ENCODE measurements at places on chromosomes 4 and X.

DNA sequence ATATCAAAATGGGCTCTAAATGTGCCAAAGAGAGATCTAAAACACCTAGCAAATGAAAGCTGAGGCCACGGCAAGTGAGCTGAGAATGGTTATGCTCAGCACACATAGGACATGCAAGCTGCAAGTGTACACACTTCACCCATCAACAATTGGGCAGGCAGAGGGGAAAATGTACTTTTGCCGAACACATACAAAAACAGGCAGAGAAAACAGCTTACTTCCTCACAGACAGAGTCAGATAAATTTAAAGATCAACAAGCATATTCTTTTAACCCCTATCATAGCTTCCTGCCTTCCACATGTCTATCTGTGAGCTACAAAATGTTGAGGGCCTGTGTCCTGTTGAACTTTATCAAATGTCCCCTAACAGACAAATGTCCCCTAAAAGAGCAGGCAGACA lies 60.3 kb downstream of the SH3KBP1 start:
- no peak for DNase-seq

DNA sequence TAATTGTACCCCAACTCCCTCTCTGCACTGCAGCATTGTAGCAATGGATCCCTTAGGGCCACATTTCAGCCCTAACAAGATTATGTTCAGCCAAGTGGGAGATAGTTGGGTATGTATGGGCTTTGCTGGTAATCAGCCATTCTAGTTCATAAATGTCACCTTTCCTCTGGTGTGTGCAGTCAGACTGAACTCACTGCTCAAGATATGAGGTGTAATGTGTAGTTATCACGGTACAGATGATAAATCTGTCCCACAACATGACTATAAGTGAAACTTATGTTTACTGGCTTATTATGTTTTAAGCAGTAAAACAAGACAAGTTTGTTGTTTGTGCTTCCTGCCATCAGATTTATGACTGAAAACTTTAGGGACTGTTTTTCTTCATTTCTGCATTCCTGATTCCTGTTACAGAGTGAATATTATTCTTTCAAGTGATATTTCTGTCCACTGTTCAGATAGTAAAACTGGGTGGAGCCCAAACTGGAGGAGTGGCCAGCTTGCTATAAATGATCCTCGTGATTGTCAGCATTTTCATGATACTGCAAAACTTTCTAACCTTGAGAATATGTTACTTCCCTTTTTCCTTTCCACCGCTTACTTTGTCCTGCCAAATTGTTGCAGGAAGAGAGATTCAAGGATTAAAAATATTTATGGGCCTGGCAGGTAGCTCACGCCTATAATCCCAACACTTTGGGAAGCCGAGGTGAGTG lies 44.9 kb downstream of the ANAPC4 start:
- peak; percentile 39 for DNase-seq

DNA sequence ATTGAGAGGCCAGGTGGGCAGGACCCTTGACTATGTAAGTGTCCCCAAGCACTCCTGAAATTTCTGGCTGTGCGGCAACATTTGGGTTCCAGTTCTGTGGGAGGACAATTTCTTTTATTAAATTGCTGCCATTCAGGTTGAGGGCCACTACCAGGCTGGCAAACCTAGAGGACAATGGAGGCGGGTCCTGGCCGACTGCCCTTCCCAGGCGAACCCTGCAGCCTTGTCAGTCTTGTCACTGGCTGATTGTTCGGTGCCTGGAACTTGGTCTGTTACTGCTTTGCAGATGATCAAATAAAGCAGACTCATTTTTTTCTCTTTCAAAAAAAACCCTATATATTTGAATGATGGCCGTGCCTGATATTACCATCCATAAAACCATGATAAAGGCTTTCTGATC lies 6.6 kb upstream of the TMEM128 start:
- DNase-seq, result no peak

DNA sequence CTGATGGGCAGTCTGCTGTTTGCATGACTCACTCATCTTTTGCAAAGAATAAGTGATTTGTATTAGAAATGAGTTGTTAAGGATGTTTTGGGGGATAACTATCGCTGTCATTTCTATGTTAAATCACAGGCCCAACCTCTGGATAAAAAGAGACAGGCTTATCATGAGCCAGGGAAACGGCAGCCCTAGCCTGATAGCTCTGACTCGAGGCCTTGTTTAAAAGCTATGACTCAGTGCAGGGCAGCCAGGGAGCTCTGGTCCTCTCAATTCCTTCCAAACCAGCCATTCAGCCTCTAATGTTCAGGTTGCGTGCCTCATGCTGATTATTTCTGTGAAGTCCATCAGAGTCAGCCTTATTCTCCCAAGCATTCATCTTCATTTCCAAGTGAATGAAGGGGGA lies 305.9 kb upstream of the HAND2 start:
- no peak for DNase-seq

GRCh38 chr4:78414116-78414515 lies 137.5 kb upstream of the ANXA3 start:
- no peak for DNase-seq

DNA sequence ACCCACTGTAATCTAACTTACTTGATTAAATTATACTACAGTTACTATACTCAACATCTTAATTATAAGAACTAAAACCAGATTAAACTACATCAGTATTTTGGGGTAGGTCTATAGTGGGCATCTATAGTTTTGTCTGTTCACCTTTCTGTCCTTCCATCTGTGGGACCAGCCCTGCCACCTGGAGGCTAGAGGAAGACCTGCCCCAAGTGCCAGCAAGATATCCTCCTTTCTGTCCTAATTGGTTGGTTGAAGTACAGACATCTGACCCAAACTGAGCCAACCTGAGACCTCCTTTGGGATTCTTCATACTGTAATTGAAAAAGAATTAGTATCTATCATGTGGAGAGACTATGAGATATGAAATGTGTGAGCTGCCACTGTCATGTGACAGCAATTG lies 172.2 kb upstream of the TLL1 start:
- DNase-seq, result no peak

GRCh38 chr4:15340902-15341732 lies 86.7 kb upstream of the C1QTNF7 start:
- no peak for DNase-seq

DNA sequence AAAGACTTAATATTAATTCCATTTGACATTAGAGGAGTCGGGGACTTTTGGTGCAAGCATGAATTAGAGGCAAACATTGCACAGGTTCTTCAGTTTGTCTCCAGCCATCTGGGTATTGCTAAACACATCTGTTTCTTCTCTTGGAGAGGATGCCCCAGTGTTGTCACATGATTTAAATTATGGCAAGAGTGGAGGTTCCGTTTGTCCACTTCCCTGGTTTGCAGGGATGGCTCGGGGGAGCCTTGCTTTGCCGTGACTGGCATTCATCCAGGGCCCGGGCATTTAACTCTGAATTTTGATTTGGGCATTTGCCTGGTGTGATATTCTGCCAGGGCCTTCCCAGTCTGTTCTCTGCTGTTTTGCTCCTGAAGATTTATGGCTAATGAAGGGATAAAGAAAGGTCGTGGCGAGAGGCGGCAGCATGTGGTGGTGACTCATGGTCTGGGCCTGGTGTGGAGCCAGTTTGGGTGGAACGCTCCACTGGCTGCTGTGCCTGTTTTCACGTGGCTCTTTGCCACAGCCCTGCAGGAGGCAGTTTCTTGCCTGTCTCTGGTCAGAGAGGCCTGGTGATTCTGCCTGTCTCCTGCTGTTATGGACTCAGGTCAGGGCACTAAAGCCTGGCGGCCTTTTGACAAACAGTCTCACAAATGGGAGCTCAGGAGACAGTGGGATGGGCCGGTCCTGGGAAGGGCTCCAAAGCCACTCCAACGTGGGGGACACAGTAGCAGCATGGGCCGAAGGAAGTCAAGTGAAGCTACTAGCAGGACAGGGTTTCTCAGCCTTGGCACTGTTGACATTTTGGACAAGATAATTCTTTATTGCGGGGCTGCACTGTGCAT lies 99.4 kb upstream of the PGRMC2 start:
- peak; percentile 50 for DNase-seq

DNA sequence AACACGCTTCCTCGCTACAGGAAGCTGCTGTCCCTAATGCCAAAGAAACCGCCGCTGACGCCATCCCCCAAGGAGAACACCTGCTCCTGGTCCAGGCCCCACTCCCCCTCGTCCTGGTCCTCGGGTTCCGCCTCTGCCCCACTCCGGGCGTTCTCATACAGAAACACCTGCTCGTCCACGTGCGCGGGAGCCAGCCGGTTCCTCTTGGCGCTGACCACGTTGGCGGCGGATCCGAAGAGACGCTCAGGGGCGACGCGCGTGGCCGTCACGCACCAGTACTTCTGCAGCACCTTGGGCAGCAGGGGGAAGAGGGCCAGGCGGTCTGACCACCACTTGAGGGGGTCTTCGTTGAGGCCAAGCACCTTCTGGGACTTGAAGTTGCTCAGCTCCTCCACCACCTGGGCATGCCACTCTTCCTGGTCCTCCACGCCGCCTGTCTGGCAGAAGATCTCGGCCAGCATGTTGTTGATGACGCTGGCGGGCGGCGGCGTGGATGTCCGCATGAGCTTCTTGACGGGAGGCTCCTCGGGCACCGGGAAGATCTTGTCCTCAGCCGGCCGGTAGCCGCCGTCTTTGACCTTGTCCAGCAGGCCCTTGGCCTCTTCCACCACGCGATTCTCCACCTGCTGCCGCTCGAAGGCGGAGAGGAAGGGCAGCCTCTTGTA lies 12.0 kb downstream of the DHRSX start:
- DNase-seq, result no peak

- DNase-seq, result no peak
Measured at GRCh38 chrX:96430756-96431455, 253.7 kb upstream of the DIAPH2 start.

DNA sequence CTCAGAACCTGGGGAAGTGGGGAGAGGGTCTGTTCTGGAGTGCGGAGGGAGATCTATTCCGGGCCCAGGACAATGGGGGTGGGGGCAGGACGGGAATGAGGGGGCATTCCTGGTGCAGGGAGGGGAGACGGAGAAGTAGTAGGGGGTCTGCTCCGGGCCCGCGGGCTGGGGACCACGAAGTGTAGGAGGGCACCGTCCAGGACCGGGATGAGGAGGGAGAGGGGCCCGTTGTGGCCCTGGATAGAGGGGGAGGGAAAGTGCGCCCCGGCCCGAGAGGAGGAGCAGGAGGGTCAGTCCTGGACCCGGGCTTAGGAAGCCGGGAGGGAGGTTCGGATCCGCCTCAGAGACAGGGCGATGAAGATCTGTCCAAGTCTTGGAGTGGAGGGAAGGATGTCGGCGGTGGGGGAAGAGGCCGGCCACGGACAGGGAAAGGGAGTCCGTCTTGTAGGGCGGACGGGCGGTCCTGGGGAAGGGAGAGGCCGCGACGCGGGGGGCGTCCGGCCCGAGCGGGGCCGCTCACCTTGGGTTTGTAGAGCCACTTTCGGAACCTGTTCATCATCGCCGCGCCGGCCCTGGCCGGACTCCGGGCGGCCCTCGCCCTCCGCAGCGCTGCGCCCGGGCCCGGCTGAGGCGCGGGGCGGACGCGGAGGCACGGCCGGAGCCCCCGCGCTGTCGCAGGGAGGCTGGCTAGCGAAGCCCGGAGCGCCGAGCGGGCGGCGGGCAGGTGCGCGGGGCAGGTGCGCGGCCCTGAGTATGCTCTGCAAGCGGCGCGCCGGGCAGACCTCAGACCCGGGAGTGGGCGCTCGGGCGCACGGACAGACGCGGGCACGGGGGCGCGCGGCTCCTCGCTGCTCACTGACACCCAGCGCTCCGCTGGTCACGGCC lies at the start of gene ZFYVE28:
Gene ZFYVE28 (minus strand): TSS at position 881 of the 885 bp plus-strand sequence. CDS start 322 bp downstream, at position 559.
- DNase-seq, result peak; percentile 29

DNA sequence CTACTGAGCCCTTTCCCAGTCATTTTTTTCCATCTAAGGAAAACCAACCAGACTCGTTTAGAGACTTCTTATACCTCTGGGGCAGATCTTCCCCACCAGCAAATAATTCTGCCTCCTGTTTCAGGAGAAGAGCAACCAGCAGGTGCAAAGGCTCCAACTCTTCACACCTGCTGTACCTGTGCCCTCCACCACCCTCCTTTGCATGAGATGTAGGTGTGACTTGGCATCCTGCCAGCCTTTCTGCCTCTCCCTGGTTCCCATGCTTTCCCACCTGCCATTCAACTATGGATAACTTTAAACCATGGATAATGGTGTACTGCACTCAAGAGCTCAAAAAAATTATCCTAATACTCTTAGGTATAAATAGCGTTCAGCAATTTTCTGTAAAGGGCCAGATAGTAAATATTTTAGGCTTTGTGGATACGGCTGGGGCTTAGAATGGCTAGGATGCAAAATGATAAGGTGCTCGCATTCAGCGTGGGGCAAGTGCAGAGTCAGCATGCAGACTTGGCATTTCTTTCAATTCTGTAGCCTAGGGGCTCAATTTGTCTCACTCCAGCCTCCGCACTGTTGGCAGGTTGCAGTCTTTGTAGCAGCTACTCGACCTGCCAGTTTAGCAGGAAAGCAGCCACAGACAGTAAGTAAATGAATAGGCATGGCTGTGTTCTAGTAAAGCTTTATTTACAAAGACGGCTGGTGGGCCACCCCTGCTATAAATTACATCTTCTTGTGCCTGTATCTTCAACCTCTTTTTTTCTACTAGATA lies 79.8 kb downstream of the HCCS start:
- DNase-seq, result no peak

GRCh38 chr4:148224476-148224875 lies 217.7 kb downstream of the NR3C2 start:
- DNase-seq, result no peak

DNA sequence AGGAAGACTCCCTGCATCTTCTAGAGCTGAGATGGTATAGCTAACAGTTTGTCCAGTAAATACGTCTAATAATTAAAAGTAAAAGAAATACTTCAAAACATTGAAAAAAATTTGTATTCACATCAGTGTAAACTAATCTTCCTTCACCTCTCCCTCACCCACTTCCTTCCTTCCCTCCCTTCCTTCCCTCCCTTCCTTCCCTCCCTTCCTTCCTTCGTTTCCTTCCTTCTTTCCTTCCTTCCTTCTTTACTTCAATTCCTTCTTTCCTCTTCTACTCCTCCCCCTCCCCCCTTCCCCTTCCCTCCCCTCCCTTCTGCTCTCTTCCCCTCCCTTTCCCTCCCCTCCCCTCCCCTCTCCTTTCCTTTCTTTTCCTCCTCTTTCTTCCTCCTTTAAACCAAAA lies 103.7 kb downstream of the POU4F2 start:
- peak; percentile 13 for DNase-seq
